ENCODE measurements at places on chromosomes 7 and 10. TPM values are rescaled to one million over a fixed set of nuclear protein-coding genes. Genes with fewer than 3 reads are reported as not detected.

GRCh38 chr10:21989453-21990154 lies 13.9 kb downstream of the DNAJC1 start:
- H3K4me1 ChIP-seq, result no peaks in the 10 kb centered on the region
- H3K27me3 ChIP-seq, result no peaks in the 10 kb centered on the region
- peak; percentile 70 for DNase-seq
- H3K4me3 ChIP-seq, result no peak overlapping the region

GRCh38 chr7:46710927-46711326 lies 789.9 kb upstream of the IGFBP3 start:
- H3K27me3 ChIP-seq, result no peaks in the 10 kb centered on the region
- no peaks in the 10 kb centered on the region for H3K36me3 ChIP-seq
- peak overlapping the region; percentile 11 for H3K27ac ChIP-seq
- H3K4me1 ChIP-seq, result peaks cover 9% of the 10 kb centered on the region
- no peak overlapping the region for H3K4me3 ChIP-seq
- no peak for DNase-seq

DNA sequence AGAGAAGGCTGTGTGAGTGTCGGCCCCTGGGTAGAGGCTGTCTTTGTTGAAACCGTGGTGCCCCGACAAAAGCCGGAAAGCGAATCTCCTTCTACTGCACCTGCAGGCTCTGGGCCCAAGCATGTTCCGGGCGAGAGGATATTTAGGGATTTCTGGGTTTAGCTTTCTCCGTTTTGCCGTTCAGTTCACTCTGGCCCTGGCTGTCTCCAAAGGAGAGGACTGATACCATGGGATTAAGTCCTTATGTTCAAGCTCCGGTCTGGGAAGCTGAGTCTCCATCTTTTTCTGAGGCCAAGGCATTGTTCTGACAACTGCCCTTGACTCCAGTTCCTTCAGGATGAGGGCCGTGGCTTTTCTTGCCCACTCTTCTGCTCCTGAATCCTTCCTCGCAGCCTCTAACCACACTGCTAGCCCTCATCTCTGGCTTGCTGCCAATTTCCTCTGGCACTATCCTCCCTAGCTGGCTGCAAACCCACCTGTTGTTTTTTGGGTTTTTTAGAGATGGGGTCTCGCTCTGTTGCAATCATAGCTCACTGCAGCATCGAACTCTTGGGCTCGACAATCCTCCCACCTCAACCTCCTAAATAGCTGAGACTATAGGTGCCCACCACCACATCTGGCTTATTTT lies 206.8 kb downstream of the SKIDA1 start:
- H3K27me3 ChIP-seq, result no peaks in the 10 kb centered on the region
- no peak overlapping the region for H3K4me3 ChIP-seq
- no peak overlapping the region for H3K27ac ChIP-seq
- DNase-seq, result no peak

GRCh38 chr10:31808258-31809218 lies 120.1 kb downstream of the ARHGAP12 start:
- peak; percentile 53 for DNase-seq
- H3K27ac ChIP-seq, result peak overlapping the region; percentile 56
- no peaks in the 10 kb centered on the region for H3K27me3 ChIP-seq
- H3K4me3 ChIP-seq, result no peak overlapping the region

- no peaks in the 10 kb centered on the region for H3K36me3 ChIP-seq
- H3K27me3 ChIP-seq, result no peaks in the 10 kb centered on the region
- peaks cover 38% of the 10 kb centered on the region for H3K4me1 ChIP-seq
- peak; percentile 55 for DNase-seq
Observed at GRCh38 chr10:95560278-95561176, 644 bp downstream of the SORBS1 start.

PRTFDC1 gene
- 6.0 TPM for polyA plus RNA-seq

Data from hepatocyte (in vitro differentiated cells).